Hematopoietic multipotent progenitor cell treated with erythropoietin and hydrocortisone succinate and interleukin-3 and kit ligand, for 4 days (in vitro differentiated cells): ENCODE measurements at places on chromosomes 2 and 18.

- no peak for DNase-seq
These were observed 439.8 kb upstream of the LYPD1 start for GRCh38 chr2:133109772-133110171.

DNA sequence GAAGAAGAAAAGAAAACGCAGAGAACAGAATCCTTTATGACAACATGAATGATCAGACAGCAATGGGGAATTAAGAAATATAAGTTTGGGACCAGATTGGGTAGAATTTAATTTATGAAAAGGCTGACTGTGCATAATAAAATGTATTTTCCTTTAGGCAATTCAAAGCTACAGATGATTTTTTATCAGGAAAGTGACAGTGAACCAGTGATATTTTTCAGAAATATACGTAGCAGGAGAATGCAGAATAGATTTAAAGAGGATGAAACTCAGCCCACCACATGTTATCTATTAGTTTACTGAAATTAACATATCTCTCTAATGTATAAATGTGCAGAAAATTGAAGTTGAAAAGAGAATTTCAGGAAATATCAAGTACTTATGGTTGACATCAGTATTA, 110.0 kb downstream of the SCN2A start:
- DNase-seq = no peak

GRCh38 chr2:4668381-4668780, 965.0 kb downstream of the DCDC2C start:
- peak; percentile 18 for DNase-seq

DNA sequence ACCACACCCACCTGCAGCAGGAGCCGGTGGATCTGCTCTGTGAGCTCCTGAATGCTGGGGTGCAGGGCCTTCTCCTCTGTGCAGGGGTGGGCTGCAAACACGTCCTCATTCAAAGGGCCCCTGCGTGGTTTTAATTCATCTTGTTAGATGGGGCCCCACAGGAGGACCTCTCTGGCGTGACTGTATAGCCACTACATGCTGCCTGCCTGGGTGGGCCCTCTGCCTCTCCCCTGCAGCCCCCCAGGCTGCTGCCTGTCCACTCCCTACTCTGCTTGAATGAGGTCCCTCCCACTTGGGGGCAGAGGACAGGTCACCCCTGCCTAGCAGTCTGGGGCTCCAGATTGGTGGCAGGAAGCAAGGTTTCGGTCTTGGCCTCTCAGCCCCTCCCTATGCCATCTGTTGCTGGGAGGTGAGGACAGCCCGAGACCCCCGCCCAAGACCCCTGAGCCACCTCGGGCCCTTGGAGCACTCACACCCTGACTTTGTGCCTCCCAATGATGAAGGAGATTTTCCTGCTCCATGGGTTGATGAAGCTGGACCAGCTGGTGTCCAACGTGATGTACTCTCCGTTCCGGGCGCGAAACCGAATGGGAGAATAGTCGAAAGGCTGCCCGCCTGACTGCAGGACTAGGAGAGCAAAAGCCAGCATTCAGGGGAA, 22.0 kb upstream of the HES6 start:
- DNase-seq = no peak

- DNase-seq = peak; percentile 74
These were observed 79.0 kb upstream of the PROKR1 start for GRCh38 chr2:68564426-68564825.

- DNase-seq = no peak
These were observed 43.1 kb downstream of the CPO start for GRCh38 chr2:206982360-206982955.

DNA sequence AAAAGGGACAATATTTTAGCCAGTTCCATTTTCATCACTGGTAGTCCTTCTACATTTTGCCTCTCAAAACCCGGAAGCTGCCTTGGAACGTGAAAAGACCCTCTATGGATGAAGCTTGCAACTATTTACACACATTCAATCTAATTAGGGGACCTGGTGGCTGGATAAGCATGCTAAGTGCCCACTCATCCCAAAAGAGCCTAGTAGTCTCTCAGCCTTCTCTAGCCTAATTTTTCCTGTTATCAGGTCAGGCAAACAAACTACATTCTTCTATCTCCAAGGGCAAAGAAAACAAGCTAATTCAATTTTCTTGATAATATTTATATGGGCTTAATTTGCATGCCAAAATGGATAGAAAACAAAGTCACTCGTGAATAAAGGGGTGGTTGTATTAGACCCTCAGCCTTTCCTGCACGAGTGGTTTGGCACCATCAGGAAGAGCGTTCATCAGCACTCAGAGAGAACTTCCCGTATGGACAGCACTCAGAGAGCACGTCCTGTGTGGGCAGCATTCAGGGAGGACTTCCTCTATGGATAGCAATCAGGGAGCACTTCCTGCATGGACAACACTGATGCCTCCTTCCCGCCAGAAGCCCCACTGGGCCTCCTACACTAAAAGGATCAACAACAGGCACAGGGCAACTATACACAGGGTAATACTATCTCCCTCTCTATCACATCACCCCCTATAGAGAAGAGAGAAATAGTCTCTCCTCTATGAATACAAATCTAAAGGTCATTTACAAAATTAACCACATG, 122.2 kb downstream of the RBMS1 start:
- DNase-seq = no peak

DNA sequence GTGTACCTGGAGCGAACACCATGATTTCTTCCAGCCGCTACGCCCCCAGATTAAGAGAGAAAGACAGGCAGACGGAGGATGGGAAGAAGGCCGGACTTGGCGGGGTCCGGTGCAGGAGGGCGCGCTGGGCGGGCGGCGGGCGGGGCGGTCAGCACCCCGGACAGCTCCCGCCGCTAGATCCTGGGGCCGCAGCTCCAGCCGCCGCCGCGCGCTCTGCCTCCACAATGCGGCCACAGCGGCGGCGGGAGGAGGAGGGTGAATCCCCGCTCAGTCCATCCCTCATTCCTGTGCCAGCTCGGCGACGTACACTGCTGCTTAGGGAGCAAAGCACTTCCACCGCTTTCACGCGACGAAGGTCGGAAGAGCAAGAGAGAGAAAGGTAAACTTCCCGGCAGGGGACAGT, at the start of gene AKAIN1:
TSS of gene AKAIN1 (minus strand) at position 226 of the 403 bp plus-strand sequence. CDS start at position 22, 204 bp downstream.
- DNase-seq = peak; percentile 67

DNA sequence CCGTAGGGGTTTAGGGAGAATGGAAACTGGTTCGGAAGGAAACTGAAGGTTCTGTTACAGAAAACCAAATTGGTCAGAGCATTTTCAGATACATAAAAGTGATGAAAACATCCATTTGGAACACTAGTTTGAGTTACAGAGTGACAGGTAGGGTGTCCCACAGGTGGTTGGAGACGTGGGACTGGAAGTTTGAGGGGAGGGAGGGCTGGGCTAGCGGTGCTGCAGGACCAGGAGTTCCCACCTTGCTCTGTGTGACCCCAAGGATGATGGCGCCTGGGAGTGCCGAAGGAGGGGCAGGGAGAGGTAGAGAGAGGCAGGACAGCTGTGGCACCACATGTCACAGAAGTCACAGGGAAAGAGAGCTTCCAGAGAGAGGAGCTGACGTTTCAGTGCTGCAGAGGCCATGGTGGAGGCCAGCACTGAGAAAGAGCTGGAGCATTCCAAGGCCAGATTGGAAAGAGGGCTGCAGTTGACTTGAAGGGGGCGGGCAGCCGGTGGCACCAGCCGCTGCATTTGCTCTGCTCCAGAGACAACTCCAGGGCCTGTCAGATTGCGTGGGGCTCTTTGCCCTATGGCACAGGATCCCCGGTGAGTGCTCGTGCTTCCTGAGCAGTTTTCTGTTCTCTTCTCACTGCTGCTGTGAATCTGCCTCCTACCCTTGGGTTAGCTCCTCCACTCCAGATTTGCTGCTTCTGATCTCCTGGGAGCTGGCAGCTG, 56.2 kb upstream of the FOSL2 start:
- no peak for DNase-seq

DNA sequence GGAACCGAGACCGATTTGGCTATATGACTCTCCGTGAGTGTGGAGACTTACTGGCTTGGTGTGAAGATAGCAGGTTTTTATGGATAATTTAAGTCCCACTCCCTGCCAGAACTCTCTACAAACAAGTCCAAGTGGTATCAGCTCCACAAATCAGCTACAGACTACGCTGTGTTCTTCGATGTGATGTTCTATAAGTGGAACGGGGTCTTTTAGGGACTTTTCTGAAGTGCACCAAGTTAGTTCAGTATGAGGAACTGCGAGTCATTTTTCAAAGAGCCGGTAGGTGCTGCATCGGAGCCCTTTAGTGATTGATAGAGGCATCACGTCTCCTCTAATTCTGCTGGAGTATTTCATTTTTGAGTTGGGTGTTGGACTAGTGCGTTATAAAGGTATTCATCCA, 107.1 kb downstream of the TSHZ1 start:
- DNase-seq = no peak

DNA sequence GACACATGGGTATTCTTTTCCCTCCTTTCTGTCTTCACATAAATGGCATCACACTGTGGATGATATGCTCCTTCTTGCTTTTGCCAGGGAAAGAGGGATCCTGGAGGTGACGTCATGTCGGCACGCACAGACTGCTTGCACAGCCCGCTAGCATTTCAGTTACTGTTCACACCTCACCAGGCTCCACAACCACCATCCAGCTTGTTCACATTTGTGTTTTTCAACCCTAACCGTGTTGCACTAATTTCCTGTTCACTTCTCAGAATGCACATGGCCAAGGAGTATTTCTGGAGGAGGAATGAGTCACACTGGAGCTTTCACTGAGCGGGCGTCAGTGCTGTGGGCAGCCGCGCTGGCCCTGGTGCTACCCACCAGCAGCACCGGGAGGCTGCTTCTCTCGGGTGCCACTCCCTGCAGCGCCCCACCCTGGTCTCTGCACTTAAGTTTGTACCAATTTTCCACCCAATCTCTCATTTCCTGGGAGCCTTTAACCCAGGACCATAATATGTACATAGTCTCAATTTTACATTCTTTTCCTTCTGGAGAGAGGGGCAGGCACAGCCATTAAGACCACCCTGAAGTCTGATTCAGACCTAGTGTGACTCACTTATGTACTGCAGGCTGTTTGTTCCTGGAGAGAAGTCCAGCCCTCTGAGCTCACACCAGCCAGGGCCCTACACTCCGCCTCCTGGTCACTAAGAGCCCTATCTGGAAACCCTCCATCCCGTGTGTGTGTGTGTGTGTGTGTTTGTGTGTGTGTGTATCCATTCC, 65.1 kb downstream of the MBP start:
- DNase-seq = peak; percentile 91

DNA sequence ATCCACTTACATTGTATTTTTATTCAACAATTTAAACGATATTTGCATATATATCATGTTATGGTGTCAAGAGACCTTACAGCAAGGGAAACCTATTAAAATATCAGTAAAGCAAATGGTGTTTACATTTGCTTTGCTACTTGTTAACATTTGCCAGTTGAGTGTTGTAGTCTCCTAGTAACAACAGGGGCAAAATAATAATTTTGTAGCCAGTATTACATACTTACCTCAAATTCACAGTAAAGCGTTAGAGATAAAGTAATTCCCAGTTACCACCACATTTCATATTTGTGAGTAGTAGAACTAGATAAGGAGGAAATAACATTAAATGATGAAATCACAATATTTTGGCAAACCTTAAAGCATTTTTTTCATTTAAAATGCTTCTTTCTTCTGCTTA, 71.3 kb downstream of the FASTKD2 start:
- DNase-seq = no peak

DNA sequence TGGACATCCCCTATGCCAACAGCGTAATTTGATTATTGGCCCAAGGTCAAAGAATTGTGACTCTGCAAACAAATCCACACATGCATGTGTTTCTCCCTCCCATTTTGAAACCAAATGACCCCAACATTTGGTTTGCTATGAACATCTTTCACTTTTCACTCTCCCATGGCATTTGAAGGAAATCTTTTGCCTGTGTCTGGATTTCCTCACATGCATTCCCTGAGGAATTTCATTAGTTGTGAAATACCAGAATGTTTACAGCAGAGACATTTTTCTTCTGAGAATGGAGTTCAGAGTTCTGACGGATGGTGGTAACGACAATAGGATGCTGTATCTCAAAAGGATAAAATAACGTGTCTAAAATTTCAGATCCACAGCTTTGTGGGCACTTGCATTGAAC, 60.3 kb upstream of the LMAN1 start:
- DNase-seq = no peak

- peak; percentile 92 for DNase-seq
These were observed 57.1 kb downstream of the ZFP36L2 start for GRCh38 chr2:43169099-43169945.

DNA sequence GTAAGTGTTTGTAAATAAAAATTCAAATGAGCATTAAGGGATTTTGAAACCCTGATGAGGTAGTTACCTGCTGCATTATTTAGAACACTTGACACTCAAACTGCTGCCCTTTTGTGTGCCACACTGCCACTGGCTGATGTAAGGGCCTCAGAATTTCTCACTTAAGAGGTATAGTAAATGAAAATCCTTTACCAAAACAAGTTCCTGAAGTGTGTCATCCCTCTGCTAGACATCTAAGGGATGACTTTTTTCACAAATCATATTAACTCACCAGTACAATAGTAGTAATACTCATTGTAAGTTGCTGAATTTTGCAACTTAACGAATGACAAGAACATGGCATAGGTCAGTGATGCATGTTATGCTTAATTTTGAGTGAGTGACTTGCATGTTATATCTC, 274.9 kb upstream of the UBE2E3 start:
- no peak for DNase-seq

- peak; percentile 14 for DNase-seq
These were observed 291.2 kb upstream of the DDX18 start for GRCh38 chr2:117523267-117523666.

DNA sequence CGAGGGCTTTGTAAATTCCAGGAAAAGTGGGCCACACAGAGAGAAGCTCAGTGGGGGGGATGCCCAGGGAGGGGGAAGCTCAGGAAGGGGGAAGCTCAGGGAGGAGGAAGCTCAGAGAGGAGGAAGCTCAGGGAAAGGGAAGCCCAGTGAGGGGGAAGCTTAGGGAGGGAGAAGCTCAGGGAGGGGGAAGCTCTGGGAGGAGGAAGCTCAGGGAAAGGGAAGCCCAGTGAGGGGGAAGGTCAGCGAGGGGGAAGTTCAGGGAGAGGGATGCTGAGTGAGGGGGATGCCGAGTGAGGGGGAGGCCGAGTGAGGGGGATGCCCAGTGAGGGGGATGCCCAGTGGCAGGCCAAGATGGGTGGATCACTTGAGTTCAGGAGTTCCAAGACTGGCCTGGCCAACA, 821 bp upstream of the CHRNG start:
- DNase-seq = no peak

GRCh38 chr2:152542995-152543481, 174.2 kb downstream of the PRPF40A start:
- no peak for DNase-seq

DNA sequence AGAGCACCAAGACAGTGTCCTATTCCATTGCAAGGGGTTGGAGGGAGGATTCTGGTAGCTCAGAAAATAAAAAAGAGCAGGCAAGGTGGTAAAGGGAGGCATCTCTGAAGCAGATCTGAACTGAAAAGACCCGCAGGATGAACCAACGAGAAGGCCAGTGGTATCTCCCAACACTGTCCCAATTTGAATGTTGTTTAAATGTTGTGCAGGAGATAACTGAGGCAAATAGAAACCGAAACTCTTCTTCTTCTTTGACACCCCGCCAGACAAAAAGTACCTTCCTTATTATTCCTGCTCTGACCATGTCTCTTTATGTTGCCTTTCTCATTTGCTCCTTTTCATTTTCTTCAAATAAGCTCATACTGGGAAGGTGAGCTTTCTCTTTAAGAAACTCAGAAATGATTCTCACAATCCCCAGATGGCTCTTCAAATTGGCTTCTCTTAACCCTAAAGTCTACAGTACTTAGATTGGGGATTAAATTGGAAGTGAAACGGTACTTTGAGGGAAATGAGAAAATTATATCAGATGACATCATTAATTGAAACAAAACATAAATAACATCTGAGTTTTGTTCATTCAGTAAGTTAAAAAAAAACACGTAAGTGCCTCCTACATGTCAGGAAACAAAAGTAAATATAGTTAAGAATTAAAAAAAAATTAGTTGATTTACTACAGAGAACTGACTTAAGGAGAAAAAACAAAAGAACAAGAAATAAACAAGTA, 143.6 kb downstream of the WDPCP start:
- no peak for DNase-seq
